ENCODE measurements at places on chromosomes 16 and 17. TPM values are rescaled to one million over a fixed set of nuclear protein-coding genes. Genes with fewer than 3 reads are reported as not detected.

DNA sequence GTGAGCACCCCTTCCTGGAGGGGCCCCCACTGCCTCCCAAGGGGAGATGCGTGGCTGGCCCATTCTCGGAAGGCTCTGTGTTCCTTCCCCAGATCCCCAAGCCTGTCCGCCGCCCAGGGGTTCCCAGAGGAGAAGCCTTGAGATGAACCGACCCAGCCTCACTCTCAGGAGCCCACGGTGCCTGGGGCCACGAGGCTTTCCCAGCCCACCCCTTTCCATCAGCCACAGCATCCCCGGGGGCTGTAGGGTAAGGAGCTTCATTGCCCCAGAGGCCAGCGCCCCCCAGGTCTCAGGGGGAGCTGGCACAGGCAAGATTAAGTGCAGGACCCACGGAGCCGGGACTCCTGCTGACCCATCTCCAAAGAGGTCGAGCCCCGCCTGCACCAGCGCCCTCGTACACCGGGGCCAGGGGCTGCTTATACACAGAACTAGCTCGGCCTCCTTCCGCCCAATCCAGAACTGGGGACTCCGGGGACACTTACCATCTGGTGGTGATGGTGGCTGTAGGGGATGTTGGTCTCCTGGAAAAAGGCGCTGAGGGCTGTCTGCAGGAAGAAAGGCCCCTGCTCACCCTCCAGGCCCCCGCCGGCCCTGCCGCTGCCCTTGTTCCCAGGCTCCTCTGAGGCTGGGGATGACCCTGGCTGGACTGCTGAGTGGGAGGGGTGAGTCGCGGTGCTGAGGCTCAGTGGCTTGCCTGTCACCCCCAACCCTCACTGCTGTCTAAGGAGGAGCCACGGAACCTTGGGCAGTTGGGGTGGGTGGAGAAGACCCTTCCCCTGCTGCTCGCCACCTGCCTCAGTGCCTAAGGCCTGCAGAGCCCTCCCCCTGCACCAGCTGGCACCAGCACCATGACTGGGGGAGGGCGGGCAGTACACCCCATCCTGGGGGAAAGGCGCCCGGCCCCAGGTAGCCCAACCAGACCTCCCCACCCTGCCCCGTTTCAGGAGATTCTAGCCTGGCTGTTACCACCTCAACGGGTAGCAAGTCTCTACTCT, 4.4 kb downstream of the UBALD1 start:
- peaks cover 28% of the 10 kb centered on the region for H3K36me3 ChIP-seq
- no peak overlapping the region for H3K4me3 ChIP-seq
- no peaks in the 10 kb centered on the region for H3K27me3 ChIP-seq
- H3K27ac ChIP-seq = no peak overlapping the region

GRCh38 chr17:47735536-47736011, 2.5 kb downstream of the TBX21 start:
- no peaks in the 10 kb centered on the region for H3K36me3 ChIP-seq
- peak; percentile 56 for DNase-seq
- no peak overlapping the region for H3K27ac ChIP-seq
- peaks cover 31% of the 10 kb centered on the region for H3K27me3 ChIP-seq
- peaks cover 15% of the 10 kb centered on the region for H3K4me1 ChIP-seq

DNA sequence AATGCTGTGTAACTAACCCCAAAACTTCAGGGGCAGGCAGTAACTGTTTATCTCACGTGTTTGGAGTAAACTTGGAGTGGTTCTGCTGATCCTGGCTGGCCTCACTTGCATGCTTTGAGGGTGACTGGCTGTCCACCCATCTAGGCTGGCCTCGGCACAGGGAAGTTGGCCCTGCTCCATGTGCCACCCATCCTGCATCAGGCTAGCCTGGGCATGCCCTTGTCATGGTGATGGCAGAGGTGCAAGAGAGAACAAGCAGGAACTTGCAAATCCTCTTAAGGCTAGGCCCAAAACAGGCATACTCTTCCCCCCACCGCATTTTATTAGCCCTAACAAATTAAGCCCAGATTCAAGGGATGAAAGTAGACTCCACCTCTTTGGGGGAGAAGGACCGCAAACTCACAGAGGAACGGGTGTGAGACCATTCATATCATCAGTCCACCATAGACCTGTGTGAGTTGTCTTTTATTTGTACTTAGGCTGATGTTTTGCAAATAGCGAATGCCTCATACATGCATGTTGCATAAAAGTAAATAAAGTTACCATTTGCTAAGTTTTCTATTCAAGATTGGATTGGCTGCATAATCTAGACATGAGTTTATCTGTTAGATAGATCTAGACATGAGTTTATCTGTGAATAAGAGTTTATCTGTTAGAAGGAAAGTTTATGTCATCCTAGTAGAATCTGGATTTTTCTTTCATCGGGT, 221.0 kb downstream of the CCDC182 start:
- no peak for DNase-seq
- H3K4me1 ChIP-seq = no peaks in the 10 kb centered on the region
- no peaks in the 10 kb centered on the region for H3K36me3 ChIP-seq
- H3K4me3 ChIP-seq = no peak overlapping the region
- no peaks in the 10 kb centered on the region for H3K27me3 ChIP-seq
- H3K27ac ChIP-seq = no peak overlapping the region

DNA sequence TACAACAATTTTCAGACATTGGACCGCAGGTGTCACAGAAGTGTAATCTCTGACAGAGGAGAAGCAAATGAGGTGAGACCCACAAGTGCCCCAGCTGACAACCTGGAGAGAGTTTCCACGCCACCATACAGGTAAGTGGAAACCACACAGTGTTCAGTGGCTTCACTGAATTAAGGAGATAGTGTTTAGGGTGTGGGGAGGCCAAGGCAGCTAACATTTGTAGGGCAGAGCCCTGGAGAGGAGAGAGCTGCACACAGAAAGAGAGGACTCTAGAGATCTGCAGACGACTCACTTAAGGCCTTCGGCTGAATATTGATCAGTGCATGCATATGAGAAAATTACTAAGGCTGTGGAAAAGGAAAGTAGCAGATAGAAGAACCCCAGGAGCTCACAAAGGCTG, 228.9 kb upstream of the TNRC6C start:
- no peaks in the 10 kb centered on the region for H3K4me1 ChIP-seq
- no peak overlapping the region for H3K27ac ChIP-seq
- no peaks in the 10 kb centered on the region for H3K36me3 ChIP-seq
- DNase-seq = no peak
- H3K27me3 ChIP-seq = no peaks in the 10 kb centered on the region
- no peak overlapping the region for H3K4me3 ChIP-seq

Gene CLEC19A
- not detected for total RNA-seq

Gene KRT40
- total RNA-seq = not detected

Gene MPP3
- 5.0 TPM for total RNA-seq

Gene TLE7
- total RNA-seq = not detected

Gene NEURL4
- 14.3 TPM for total RNA-seq

Gene WNT9B
- not detected for total RNA-seq

Gene MT1H
- total RNA-seq = not detected

Gene TSPOAP1
- 12.5 TPM for total RNA-seq

All from sigmoid colon (tissue), 7 donors.